ENCODE measurements at places on chromosomes 16 and 17.

- no peak for DNase-seq
- no peaks in the 10 kb centered on the region for H3K36me3 ChIP-seq
- no peak overlapping the region for H3K4me3 ChIP-seq
- H3K27ac ChIP-seq: no peak overlapping the region
- no peaks in the 10 kb centered on the region for H3K4me1 ChIP-seq
- no peaks in the 10 kb centered on the region for H3K27me3 ChIP-seq
These were observed 4.9 kb downstream of the SLFN14 start for GRCh38 chr17:35555691-35556090.

DNA sequence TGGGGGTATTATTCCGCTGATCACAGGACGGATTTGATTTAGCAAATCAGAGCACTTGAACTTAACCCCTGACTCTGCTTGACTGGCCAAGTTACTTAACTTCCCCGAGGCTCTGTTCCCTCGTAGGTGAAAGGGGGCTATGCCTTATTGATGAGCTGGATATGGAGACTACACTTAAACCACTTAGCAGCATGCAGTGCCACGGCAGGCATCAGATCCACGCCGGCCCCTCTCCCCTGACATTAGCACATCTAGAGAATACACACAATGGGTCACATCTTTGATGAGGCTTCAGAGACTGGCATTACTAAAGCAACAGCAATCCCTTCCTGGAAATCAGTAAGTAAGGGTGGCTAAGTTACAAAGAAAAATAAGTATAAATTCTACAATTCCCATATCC, 71.0 kb downstream of the ABCC12 start:
- no peak overlapping the region for H3K4me3 ChIP-seq
- no peak overlapping the region for H3K27ac ChIP-seq
- DNase-seq: no peak

DNA sequence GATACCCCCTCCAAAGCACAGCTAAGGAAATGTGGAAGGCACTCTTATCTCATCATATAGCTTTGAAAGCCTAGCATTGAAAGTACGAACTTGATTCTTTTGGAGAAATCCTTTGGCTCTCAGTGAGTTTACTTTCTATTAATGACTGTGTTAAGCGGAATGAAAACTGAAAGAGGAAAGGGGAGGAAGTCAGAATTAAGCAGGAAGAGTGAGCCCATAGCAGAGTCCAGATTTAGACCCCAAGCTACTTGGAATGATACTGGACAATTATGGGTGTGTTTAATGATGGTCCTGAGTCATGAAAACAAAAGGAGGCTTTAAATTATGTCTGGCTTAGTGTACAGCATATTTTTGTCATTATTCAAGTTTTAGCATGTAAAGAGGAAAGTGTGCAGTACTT, 42.2 kb downstream of the TENT4B start:
- no peaks in the 10 kb centered on the region for H3K36me3 ChIP-seq
- peaks cover 7% of the 10 kb centered on the region for H3K4me1 ChIP-seq
- no peaks in the 10 kb centered on the region for H3K27me3 ChIP-seq

- H3K4me1 ChIP-seq: no peaks in the 10 kb centered on the region
- no peaks in the 10 kb centered on the region for H3K27me3 ChIP-seq
- H3K27ac ChIP-seq: no peak overlapping the region
- no peaks in the 10 kb centered on the region for H3K36me3 ChIP-seq
- DNase-seq: no peak
These were observed 93.3 kb downstream of the BRIP1 start for GRCh38 chr17:61770043-61770442.

DNA sequence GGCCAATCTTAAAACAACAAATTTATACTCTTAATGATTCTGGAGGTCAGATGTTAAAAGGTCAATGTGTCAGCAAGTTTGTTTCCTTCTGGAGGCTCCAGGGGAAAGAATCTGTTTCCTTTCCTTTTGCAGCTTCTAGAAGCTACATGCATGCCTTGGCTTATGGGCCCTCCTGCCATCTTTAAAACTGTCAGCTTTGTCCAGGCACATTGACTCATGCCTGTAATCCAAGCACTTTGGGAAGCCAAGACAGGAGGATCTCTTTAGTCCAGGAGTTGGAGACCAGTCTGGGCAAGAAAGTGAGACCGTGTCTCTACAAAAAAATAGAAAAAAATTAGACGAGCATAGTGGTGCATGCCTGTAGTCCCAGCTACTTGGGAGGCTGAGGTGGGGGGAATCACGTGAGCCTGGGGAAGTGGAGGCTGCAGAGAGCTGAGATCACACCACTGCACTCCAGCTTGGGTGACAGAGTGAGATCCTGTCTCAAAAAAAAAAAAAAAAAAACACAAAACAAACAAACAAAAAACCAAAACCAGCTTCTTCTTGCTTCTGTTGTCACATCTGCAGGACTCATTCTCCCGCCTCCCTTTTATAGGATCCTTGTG, 58.3 kb downstream of the NOS2 start:
- DNase-seq: no peak
- no peaks in the 10 kb centered on the region for H3K27me3 ChIP-seq
- no peaks in the 10 kb centered on the region for H3K36me3 ChIP-seq

- H3K27ac ChIP-seq: no peak overlapping the region
- no peak for DNase-seq
- H3K4me3 ChIP-seq: no peak overlapping the region
- no peaks in the 10 kb centered on the region for H3K36me3 ChIP-seq
These were observed 175.5 kb downstream of the CYB561 start for GRCh38 chr17:63270610-63271009.

DNA sequence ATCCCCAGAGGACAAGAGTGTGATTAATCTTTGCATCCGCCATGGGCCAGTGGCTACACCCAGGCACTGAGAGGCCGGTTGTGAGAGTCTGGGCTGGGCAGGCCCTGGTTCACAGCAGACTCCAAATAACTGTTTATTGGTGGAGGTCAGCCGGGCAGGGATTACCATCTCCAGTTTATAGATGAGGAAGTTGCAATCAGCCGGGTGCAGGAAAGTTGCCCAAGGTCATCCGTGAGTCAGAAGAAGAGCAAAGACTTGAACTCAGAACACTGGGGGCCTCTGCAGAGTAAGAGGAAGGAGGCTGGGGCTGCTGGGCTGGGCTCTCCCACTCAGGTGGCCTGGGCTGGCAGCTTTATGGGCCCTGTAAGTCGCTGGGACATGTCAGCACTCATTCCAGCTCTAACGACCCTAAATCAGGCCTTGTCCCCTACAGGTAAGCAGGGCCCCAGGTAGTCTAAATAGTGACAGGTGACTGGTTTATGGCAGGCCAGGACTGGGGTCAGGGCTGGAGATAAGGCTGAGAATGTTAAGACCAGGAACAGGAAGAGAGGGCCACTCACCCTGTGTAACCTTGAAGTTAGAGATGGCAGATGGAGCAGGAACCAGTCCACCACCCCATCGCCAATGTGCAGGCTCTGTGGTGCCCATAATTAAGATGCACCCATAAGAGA, 2.1 kb upstream of the CA4 start:
- H3K4me3 ChIP-seq: no peak overlapping the region
- H3K36me3 ChIP-seq: no peaks in the 10 kb centered on the region
- peak; percentile 93 for DNase-seq
- no peaks in the 10 kb centered on the region for H3K27me3 ChIP-seq

DNA sequence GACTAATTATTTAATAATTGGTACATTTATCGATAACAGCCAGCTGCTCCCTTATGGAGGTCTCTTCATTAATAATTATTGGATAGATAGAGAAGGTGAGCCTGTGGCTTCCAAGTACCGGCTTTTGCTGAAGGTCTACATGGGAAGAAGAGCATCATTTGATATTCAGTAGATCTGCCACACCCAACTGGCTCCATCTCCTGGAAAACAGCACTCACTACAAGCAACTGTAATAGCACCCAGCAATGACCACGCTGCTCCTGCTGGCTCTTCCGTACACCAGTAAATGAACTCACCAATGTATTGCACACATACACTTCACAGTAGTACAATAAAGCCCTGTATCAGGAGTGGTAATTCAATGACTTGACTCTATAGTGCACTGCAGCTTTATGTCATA, 19.5 kb downstream of the MARVELD3 start:
- H3K27me3 ChIP-seq: no peaks in the 10 kb centered on the region
- H3K36me3 ChIP-seq: peaks cover 3% of the 10 kb centered on the region
- no peaks in the 10 kb centered on the region for H3K4me1 ChIP-seq
- DNase-seq: peak; percentile 57
- no peak overlapping the region for H3K4me3 ChIP-seq

DNA sequence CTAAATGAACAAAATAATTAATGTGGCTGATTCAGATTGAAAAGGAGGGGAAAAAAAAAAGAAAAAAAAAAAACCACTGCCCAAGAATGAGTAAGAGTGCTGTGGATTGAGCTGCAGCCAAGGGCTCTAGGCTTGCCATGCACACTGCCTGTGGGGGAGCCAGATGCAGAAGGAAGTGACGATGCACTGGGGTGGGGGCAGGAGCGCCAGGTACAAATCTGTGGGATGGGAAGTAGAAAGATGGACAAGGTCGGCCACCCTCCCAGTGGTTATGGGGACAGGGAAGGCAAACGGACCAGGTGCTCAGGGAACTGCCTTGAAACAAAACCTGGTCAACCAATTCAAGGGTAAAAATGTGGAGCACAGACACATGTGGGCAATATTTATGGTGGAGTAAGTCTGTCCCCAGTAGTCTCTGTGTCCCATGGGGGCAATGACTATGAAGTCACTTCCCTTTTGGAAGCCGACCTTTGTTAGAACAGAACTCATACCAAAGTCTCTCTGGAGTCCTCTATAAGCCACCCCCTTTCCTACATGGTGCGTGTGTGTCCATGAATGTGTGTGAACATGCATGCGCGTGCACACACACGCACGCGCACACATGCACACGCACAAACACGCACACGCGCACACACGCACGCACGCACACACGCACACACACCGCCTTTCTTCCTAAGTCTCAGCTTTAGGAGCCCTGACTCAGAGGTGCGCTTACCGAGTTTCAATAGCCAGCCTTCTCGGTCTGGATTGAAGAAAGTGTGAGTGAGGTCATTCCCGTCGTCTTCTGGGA, 84.3 kb downstream of the CYTH1 start:
- DNase-seq: no peak
- no peak overlapping the region for H3K27ac ChIP-seq
- no peaks in the 10 kb centered on the region for H3K27me3 ChIP-seq
- H3K36me3 ChIP-seq: peaks cover 1% of the 10 kb centered on the region
- no peaks in the 10 kb centered on the region for H3K4me1 ChIP-seq
- no peak overlapping the region for H3K4me3 ChIP-seq

DNA sequence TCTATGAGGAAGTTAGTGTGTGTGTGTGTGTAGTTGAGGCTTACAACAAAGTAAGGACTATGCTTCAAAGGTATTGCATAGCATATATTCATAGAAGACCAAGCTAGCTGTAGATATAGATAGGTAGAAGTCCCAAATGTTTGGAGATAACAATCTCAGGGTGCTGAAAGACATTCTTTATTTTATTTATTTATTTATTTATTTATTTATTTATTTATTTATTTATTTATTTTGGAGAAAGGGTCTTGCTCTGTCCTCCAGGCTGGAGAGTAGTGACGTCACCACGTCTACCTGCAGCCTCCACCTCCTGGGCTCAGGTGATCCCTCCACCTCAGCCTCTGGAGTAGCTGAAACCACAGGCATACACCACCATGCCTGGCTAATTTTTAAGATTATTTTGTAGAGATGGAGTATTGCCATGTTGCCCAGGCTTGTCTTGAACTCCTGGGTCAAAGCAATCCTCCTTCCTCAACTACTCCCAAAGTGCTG, 284.6 kb upstream of the KIF2B start:
- H3K4me1 ChIP-seq: no peaks in the 10 kb centered on the region
- no peak for DNase-seq
- no peak overlapping the region for H3K4me3 ChIP-seq
- H3K27me3 ChIP-seq: no peaks in the 10 kb centered on the region
- no peaks in the 10 kb centered on the region for H3K36me3 ChIP-seq

DNA sequence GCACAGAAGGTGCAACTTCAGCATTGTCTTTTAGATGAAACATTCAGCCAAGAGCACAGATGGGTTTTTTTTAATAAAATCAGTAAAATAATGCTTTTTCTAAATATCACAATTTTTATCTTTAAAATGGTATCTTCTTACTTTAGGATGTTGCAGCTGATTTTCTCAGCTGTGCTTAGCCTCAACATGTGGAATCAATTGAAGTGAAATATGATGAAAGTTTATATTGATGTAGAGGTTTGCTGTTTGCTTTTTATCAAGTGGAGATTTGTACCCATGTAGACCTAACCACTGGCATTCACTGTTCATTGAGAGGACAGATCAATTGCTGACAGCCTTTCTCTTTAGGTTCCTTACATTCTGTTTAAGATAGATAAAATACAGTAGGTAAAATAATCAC, 107.8 kb downstream of the CYB561 start:
- H3K4me1 ChIP-seq: no peaks in the 10 kb centered on the region
- no peak for DNase-seq
- H3K27me3 ChIP-seq: no peaks in the 10 kb centered on the region
- no peak overlapping the region for H3K4me3 ChIP-seq
- H3K36me3 ChIP-seq: no peaks in the 10 kb centered on the region

DNA sequence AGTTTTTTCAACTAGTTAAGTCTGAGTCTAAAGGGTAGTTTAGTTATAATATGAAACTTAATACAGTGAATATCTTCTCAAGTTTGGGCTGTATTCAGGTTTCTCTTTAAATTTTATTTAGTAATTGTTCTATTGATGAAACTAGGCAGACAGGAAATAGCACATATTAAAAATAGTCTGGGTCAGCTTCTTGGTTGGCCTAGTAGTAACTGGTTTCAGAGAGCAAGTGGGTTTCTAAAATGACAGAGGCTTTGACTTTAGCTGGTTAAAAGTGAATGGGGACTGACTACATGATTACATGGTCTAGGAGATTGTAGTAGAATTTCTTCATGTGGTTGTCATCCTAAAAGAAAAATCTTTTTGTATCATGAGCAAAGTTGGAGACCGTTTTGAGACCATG, 46.8 kb downstream of the OMG start:
- H3K4me3 ChIP-seq: no peak overlapping the region
- no peaks in the 10 kb centered on the region for H3K4me1 ChIP-seq
- H3K27ac ChIP-seq: no peak overlapping the region
- peaks cover 1% of the 10 kb centered on the region for H3K36me3 ChIP-seq
- H3K27me3 ChIP-seq: no peaks in the 10 kb centered on the region
- no peak for DNase-seq

GRCh38 chr17:46929413-46929812, 6.5 kb downstream of the GOSR2 start:
- H3K4me3 ChIP-seq: no peak overlapping the region
- no peaks in the 10 kb centered on the region for H3K27me3 ChIP-seq

- H3K27me3 ChIP-seq: no peaks in the 10 kb centered on the region
- peaks cover 5% of the 10 kb centered on the region for H3K4me1 ChIP-seq
- no peaks in the 10 kb centered on the region for H3K36me3 ChIP-seq
These were observed 92.3 kb upstream of the C17orf78 start for GRCh38 chr17:37283414-37283961.

DNA sequence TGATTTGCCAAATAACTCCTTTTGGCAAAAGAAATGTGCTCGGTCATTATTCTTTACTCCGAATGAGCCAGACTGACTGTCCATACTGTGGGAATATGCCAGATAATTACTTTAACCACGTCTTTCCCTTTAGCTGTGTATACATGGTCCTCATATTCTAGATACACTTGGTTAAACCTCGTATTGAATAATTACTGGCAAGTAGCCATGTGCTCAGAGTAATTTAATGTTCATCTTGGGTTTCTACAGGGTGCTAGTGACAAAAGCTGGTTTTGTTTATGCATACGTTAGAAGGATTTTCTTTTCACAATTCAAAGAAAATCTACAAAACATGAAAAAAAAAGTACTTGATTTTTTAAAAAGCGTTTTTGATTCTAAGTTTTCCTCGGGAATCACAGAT, 540.3 kb downstream of the KCNJ2 start:
- no peak overlapping the region for H3K4me3 ChIP-seq
- H3K27me3 ChIP-seq: no peaks in the 10 kb centered on the region
- no peaks in the 10 kb centered on the region for H3K36me3 ChIP-seq
- no peak overlapping the region for H3K27ac ChIP-seq
